ENCODE measurements at places on chromosomes 5 and 9.
A peak's percentile ranks its signal among the peaks of the same experiment; 100 is the strongest.

- DNase-seq, result no peak
These were observed 44.6 kb downstream of the CXXC5 start for GRCh38 chr5:139692679-139693308.

- no peak for DNase-seq
These were observed 199.3 kb upstream of the SEMA6A start for GRCh38 chr5:116773926-116774325.

GRCh38 chr5:139079225-139079990 lies 118.8 kb downstream of the SIL1 start:
- DNase-seq, result no peak

GRCh38 chr9:18543406-18544192 lies 69.6 kb downstream of the ADAMTSL1 start:
- no peak for DNase-seq

GRCh38 chr9:134328341-134328840 lies 2.1 kb downstream of the RXRA start:
- no peak for DNase-seq

- DNase-seq, result no peak
These were observed 48.8 kb upstream of the FREM1 start for GRCh38 chr9:14958989-14959388.

- no peak for DNase-seq
These were observed 703.0 kb upstream of the NUDT12 start for GRCh38 chr5:104265531-104266140.

DNA sequence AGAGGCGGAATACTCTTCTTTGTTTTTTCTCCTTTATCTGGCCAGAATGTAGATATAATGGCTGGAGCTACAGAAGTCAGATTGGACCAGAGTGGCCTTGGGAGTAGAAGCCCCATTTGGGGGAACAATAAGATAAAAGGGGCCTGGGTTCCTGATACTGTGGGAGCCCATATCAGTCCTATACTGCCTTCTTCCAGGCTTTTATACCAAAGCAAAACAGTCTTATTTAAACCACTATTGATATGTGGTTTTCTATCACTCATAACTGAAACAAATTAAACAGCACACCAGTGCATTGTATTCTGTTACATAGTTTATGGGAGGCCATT lies 14.3 kb downstream of the SPAAR start:
- no peak for DNase-seq

GRCh38 chr9:89425024-89425805 lies 72.7 kb downstream of the SEMA4D start:
- no peak for DNase-seq

DNA sequence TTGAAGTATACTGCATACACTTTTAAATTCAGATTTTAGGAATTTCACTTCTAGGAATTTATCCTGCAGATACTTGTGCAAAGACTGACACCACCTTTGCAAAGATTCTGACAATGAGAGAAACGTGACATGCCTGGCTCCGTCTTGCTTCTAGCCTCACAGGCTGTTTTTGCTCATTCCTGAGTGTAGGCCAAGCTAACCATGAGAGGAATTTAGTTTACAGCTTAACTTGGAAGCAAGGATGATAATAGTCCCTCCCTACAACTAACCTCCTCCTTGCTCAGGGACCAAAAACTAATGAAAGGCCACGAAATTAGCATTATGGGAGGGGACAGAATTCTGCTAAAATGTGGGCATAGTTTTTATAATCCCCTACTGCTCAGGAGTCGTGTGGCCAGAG lies 31.1 kb downstream of the C5orf22 start:
- no peak for DNase-seq

DNA sequence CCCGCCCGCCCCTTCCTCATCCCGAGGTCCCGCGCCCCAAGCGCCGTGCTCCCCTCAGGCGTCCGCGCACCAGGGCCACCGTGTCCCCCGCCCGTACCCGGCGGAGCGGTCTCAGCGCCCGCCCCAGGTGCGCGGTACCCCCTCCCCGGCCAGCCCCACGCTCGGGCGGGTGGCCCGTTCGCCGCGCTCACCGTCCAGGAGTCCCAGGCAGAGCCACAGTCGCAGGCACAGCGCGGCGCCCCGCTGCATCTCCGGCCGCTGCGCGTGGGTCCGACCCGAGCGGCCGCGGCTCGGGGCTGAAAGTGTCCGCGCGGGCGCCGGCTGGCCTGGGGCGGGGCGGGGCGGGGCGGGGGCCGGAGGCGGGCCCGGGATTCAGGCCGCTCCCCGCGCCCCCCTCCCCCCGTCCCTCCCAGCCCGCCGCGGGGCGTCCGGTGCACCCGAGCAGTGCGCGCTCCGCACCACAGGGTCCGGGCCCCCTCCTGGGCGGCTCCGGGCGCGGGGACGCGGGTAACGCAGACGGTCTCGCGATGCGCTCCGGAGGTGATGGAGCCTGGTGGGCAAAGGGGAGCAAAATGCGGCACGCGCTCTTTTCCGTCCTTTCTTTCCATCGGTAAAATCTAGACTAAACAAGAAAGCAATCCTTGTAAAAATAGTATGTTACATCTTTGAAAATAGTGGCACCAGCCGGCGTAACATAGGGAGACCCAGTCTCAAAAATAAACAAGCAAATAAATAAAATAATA lies at the start of gene FLT4:
FLT4 (minus strand) TSS at position 304 of the 743 bp plus-strand sequence; CDS start at position 249, 55 bp downstream.
- no peak for DNase-seq

DNA sequence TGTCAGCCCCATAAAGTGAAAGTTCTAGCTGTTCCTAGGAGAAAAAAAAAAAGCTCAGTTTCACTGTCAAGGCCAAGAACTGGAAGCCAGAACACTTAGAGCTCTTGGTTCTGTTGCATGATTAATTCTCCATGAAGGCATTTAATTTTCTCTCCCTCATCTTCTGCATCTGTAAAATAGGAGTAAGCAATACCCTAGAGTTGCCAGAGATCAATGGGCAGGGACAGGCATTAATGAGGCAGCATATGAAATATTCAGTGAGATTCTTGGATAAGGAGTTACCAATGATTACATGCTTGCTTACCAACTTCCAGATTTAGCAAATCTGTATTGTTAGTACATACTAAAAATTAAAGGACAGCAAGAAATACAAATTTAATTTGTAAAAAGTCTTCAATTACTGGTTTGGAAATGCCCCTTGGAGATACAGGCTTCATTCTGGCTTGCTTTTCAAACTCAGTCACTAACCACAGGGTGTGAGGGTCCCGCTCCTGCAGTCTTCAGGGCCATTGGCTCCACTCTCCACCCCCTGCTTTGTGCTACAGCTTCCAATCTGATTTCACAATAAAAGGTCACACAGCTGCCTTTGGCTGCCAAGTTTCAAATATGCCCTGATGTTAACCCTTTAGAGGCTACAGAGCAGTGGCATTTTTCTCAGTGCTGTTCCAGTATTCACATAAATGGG lies 624.6 kb downstream of the BNC2 start:
- no peak for DNase-seq

DNA sequence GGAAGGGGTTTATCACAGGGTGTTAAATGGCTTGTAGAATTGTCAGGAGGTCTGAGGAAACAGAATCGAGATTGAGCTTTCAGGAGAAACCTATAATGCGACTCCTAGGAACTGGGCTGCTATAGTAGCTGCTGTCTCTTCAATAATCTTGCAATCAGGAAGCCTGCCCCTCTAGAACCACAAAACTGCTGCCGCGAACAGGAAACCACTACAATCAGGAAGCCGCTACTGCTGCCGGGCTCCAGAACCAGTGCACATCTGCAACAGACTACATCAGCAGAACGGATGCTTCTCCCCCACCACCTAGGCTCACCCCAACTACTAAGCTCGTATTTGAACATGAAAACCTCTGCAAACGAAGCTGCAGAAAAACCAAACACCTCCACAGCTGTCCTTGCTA lies 31.6 kb downstream of the TNFSF8 start:
- peak; percentile 80 for DNase-seq

GRCh38 chr5:56313004-56313531 lies 79.9 kb upstream of the ANKRD55 start:
- DNase-seq, result no peak

Measured in B cell (primary cell).